ENCODE measurements at places on chromosomes 5 and 9. TPM values are rescaled to one million over a fixed set of nuclear protein-coding genes. Genes with fewer than 3 reads are reported as not detected.
A peak's percentile ranks its signal among the peaks of the same experiment; 100 is the strongest.

Gene UBE2QL1
- total RNA-seq: 22.1 TPM

Gene MYOT
- 8.7 TPM for total RNA-seq

Gene DPYSL3
- 19.5 TPM for total RNA-seq

Gene SAPCD2
- total RNA-seq: 0.12 TPM

GRCh38 chr9:21813575-21814473, 11.4 kb downstream of the MTAP start:
- peak; percentile 37 for DNase-seq

DNA sequence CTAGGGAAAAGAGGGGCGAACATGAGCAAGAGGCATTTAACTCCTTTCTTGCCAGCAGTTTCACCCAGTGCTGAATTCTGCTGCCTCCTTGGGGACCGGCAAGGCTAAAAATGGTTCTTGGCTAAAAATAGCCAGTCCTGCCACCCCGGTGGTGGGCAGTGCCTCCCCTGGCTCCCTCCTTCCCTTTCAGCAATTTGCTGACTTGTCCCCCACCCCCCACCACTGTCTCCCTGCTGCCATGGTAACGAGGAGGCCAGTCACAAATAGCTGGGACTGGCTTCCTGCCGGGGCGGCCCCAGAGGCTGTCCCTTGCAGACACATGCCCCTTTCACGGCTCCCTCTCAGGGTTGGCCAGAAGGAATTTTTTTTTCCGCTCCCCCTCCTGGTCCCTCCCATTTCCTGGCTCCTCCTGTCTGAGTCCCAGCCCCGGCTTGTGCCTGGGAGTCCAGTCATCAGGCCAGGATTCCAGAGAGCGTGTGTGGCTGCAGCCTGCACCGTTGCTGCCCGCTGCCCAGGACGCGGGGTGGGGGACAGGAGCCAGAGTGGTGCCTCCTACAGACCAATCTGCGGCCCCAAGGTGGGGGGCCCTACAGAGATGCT, 130.3 kb downstream of the RGS3 start:
- DNase-seq: peak; percentile 96

- DNase-seq: no peak
Measured at GRCh38 chr5:168952196-168952595, 348.7 kb downstream of the SLIT3 start.

GRCh38 chr5:37002176-37002751, 125.7 kb downstream of the NIPBL start:
- DNase-seq: no peak

DNA sequence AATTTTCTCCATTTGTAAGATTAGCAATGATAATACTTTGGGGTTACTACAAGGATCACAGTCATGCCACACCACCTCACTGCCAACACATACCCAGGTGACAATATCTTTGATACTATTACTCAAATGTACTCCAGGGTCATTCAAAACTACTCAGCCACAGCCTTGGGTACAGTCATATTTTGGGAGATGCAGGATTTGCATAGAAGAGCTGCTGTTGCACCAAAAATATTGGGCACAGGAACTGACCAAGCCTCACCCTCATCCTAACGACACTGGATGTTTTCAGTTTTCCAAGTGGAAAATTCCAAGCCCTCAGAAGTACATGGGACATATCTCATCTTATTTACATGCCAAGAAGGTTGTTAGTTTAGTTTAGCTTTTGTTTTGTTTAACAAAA, 120.9 kb upstream of the C6 start:
- DNase-seq: no peak

- no peak for DNase-seq
Measured at GRCh38 chr5:1555011-1555807, 31.4 kb upstream of the LPCAT1 start.

DNA sequence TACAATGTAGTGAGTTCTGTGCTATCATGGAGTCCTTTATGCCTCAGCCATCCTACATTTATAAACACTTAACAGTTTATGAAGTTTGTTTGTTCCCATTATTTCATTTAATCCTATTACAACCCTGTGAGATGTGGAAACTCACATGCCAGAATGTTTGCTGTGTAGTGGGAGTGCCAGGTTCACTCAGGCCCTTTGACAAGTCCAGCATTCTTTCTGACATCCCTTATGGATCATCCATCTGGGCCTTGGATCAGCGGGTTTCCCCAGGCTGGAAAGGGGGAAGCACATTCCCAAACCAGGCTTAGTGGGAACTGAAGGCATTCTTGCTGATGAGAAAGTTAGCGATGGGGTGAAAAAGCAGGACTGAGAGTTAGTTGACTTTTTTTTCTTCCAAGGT, 128.1 kb upstream of the OTULINL start:
- no peak for DNase-seq

DNA sequence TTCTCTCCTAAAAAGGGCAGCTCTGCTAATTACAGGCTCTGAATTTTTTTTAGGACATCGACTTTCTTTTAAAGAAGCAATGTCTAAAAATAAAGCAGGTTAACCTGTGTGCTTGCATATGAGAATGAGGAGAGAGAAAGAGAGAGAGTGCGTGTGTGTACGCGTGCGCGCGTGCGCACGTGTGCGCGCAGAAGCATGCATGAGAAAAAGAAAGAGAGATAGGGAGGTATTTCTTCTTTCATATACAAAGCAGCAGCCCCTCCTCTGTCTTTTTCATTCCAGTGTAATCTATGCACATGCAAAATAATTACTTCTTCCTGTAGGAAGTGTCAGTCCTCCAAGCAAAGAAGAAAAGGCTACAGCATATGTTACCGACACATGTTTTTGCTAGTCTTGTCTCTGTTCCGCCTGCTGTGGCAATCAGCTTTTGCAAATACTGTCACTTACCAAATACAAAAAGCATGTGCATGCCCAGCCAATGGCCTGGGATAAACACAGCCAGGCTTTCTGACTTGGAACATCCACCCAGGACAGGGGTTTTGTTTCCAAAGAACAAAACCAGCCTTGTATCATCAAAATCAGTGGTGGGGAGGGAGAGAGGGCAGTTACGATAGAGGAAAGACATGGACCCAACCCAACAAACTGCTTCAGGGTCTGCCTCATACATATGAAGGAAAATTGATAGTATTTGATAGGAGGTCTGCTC, 252.3 kb upstream of the SLC24A2 start:
- DNase-seq: no peak

DNA sequence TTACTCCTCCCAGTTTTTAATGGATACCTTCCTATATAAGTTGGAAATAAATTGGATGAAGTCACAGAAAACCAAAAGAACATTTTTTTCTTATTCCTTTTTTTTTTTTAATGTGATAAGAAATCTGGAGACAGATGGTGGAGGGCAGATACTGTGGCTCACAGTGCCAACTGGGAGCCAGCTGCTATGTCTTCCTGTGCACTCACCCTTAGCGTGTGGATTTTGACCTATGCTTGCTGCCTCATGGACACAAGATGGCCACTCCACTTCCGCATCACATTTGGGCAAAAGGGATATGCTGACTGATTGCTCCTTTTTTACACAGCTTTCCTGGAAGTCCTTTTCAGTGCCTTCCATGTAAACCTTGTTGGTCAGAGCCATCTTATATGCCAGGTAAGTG, 342.6 kb downstream of the MAN2A1 start:
- DNase-seq: no peak

DNA sequence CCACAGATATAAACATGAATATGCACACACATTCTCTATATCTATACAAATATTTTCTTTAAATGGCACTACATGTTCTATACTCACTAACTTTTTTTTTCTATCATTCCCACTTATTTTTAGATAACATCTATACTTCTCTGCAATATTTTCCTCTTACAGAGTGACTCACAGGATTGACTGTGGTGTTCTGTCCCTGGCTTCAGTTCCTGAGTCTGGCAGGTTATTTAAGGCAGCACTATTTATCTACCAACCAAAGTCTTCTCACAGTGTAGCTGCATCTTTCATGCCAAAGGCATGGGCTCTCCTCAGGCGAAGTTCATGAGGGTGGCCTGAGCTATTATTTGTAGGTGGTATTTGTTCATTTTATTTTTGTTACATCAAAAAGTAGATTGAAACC, 409.0 kb downstream of the PRR16 start:
- no peak for DNase-seq

GRCh38 chr5:61906820-61907219, 399.2 kb upstream of the KIF2A start:
- DNase-seq: no peak

- DNase-seq: no peak
Measured at GRCh38 chr5:72386639-72387038, 66.5 kb downstream of the PTCD2 start.

DNA sequence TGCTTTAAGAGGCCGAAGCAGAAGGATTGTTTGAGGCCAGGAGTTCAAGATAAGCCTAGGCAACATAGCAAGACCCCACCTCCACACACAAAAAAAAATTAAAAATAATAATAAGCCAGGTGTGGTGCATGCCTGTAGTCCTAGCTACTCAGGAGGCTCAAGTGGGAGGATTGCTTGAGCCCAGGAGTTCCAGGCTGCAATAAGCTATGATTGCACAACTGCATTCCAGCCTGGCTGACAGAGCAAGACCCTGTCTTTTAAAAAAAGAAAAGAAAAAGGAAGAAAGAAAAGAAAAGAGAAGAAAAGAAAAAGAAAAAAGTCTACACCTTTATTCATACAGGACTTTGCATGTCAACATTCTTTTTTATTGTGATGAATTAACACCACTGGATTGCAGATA, 2125.8 kb downstream of the MAT2B start:
- no peak for DNase-seq

GRCh38 chr5:40831346-40832210, 3.4 kb downstream of the RPL37 start:
- no peak for DNase-seq

GRCh38 chr5:125348221-125348692, 601.8 kb upstream of the ZNF608 start:
- peak; percentile 59 for DNase-seq

- DNase-seq: no peak
Measured at GRCh38 chr5:116942622-116943021, 368.0 kb upstream of the SEMA6A start.

DNA sequence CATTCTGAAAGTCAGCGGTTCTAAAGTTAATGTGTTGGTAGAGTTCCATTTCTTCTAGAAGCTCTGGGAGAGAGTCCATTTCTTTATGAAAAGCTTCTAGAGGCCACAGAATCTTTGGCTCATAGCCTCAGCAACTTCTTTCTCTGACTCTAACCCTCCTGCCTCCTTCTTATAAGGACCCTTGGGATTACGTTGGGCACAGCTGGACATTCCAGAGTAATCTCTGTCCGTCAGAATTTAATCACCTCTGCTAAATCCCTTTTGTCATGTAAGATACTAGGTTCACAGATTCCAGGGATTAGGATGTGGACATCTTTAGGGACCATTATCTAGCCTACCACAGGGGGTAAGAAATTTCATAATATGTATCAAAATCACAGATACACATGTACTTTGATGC, 22.6 kb upstream of the ANKDD1B start:
- DNase-seq: no peak

- no peak for DNase-seq
Measured at GRCh38 chr9:1514250-1514649, 464.1 kb downstream of the DMRT2 start.

GRCh38 chr5:39076101-39076756, 2.0 kb upstream of the RICTOR start:
- no peak for DNase-seq

GRCh38 chr9:96161819-96162218, 140.2 kb downstream of the HSD17B3 start:
- DNase-seq: no peak

GRCh38 chr5:168446983-168447619, 39.2 kb upstream of the RARS1 start:
- DNase-seq: no peak

GRCh38 chr9:13919401-13919800, 394.5 kb downstream of the NFIB start:
- no peak for DNase-seq

DNA sequence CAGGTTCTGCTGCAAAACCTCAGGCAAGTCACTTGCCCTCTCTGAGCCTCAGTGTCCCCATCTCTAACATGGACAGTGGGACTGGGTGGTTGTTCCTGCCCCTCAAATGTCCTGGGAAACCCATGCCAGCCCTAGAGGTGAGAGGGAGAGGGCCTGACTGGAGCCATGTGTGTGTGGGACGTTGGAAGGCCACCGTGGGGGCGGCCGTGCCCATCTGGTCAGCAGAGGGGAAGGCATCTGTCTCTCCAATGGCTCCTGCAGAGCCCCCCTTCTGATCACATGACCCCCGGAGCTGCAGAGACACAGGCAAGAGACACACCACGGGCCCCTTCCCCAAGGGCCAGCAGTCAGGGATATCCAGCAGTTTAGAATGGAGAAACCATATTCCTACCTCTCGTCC, 1.7 kb downstream of the DNM1 start:
- no peak for DNase-seq

GRCh38 chr5:39780347-39780746, 355.6 kb upstream of the DAB2 start:
- no peak for DNase-seq

- no peak for DNase-seq
Measured at GRCh38 chr9:35915681-35916294, 6.5 kb downstream of the SPAAR start.

DNA sequence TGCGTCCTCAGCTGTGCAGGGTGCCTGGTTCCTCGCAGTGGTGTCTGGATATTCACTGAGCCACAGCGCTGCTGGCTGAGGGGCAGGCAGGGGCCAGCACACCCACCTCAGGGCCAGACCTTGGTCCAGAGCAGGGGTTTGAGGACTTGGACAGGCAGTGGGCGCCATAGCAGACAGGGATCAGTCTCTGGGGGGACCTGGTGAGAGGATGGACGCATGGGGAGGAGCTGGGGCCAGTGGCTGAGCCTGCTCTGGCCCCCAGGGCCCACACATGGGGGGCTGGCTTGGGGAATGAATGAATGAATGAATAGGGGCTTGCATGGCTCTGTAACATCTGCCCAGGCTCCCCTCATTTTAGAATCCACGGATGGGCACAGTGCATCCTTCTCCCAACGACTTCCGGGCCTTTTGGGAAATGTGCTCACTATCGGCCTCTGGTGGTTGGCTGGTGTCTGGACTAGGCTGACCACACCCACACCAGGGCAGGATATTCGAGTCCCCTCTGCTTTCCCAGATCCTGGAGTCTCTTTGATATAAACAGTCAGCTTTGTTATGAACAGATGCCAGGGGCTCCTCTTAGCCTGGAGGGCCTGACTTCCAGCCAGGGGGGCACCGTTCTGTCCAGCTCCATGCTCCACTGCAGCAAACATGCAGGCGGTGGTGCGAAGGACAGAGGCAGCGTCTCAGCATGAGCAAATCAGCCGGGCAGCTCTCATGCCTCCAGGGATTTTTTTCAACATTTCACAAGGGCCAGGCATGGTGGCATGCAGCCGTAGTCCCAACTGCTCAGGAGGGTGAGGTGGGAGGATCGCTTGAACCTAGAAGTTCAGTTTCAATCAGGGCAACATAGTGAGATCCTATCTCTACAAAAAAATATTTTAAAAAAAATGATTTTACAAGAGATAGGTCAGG, 62.6 kb downstream of the NEK6 start:
- peak; percentile 76 for DNase-seq

DNA sequence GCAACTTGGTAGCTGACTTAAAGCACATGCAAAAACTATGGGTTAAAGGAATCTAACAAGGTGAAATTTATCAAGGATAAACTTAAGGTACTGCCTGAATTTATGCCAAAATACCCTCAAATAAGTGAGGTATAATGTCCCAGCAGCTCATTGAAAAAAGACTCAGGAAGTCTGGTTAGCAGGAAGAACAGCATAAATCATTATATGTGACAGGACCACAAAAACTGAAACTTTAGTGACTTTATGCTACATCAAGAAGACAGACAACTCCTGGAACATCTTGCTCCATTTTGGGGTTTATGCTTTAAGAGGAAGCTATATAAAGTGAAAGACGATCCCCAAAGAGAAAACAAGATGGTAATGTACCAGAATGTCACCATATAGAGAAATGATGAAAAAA, 282.4 kb upstream of the ZNF462 start:
- no peak for DNase-seq

All from left ventricle myocardium superior (tissue), 1 donor.